ENCODE measurements at places on chromosomes 1 and 21. TPM values are rescaled to one million over a fixed set of nuclear protein-coding genes. Genes with fewer than 3 reads are reported as not detected.

The LPGAT1 gene
- total RNA-seq, result 31.8 TPM

The LORICRIN gene
- total RNA-seq, result 0.19 TPM

The COL6A1 gene
- 0.40 TPM for total RNA-seq

The XCL1 gene
- 0.97 TPM for total RNA-seq

The CFHR1 gene
- total RNA-seq, result not detected

DNA sequence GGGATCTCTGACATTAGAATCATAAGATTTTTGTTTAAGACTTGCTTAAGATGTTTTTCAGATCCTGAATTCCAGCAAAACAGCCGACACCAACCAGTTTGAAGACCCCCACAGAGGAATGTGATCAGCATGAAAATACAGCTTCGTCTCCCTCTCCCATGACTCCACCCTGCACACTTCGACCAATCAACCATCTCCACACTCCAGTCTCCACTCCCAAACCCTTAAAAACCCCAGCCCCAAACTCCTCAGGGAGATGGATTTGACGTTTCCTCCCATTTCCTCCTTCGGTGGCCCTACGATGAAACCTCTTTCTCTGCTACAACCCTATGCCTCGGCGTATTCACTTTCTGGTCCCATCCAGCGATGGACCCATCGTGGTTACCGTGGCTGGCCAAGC, 30.1 kb upstream of the KIF26B start:
- no peak for DNase-seq

DNA sequence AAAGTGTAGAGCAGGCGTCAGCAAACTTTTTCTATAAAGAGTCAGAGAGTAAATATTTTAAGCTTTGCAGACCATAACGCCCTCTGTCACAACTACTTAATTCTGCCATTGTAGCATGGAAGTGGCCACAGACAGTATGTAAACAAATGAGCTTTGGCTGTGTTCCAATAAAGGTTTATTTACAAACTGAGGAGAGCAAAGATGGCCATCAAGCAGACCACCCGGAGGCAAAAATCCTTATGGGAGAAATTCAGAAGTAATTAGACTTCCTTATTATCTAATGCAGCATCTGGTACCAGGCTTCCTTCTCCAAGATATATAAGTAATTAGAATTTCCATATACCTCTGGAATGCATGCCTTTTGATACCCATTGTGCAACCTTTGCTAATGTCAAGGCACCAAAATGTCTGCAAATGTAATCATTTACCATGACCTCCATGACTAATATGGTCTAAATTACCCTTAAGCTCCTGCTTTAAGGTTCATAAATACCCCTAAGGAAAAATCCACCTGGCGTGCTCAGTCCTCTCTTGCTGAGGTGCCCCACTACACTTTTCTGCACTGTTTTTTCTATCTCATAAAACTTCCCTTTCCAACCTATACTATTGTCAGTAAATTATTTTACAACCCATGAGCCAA, 377.8 kb downstream of the MATN1 start:
- DNase-seq, result no peak

- DNase-seq, result no peak
These were observed 68.9 kb upstream of the S1PR1 start for GRCh38 chr1:101167891-101168290.

DNA sequence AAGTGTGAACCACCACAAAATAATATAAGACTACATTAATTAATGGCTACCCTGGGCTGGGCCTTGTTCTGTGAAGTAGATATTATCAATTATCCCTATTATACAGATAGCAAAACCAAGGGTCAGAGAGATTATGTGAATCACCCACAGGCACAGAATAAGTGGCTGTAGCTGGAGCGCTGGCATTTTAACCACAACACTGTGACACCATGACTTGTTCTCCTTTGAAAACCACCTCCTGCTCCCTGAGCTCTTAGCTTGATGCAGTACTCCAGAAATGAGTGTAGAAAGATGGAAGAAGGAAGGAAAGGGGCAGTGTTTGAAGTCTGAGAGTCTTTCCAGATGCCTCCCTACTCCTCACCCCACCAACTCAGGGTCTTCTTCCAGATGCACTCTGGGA, 29.5 kb upstream of the JUN start:
- DNase-seq, result peak; percentile 19

GRCh38 chr1:38235705-38236104, 189.1 kb upstream of the POU3F1 start:
- DNase-seq, result no peak

GRCh38 chr1:67674260-67675011, 10.6 kb upstream of the GADD45A start:
- DNase-seq, result peak; percentile 71

GRCh38 chr1:147541672-147542568, 619 bp downstream of the BCL9 start:
- DNase-seq, result peak; percentile 39

DNA sequence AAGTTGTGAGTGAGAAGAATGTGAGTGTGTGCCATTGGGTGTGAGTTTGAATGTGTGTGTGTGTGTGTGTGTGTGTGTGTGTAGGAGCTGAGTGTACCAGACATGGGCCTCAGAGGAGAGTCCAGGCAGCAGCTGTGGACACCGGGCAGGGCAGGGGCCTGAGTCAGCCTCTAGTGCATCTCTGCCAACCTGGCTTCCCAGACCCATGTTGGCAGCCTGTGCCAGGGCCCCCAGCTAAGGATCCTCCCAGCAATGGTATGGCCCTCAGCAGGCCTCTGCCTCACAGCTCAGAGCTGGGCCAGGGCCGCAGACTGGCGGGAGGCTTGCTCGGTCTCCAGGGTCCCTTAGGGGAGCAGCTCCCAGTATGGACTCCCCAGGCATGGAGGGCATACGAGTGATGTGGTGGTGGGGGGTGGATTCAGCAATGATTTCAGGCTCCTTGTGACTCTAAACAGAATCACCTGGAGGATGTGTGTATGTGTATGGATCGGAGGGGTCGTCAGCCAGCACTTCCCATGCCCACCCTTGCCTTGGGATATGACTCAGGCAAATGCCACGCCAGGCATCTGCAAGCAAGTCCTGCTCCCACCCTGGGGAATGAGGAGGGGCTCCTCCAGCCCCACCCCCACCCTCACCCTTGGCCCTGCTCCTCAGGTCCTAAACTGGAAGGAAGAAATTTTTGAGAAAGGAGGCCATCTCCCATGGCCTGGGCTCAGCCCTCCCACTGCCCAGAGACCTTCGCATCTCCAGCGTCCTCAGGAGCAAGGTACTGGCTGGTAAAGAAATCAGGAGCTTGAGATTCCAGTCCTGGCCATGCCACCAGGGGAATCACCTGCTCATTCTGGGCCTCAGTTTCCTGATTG, 1.8 kb upstream of the FOXO6 start:
- no peak for DNase-seq

GRCh38 chr21:20720623-20721022, 277.6 kb upstream of the NCAM2 start:
- DNase-seq, result no peak

DNA sequence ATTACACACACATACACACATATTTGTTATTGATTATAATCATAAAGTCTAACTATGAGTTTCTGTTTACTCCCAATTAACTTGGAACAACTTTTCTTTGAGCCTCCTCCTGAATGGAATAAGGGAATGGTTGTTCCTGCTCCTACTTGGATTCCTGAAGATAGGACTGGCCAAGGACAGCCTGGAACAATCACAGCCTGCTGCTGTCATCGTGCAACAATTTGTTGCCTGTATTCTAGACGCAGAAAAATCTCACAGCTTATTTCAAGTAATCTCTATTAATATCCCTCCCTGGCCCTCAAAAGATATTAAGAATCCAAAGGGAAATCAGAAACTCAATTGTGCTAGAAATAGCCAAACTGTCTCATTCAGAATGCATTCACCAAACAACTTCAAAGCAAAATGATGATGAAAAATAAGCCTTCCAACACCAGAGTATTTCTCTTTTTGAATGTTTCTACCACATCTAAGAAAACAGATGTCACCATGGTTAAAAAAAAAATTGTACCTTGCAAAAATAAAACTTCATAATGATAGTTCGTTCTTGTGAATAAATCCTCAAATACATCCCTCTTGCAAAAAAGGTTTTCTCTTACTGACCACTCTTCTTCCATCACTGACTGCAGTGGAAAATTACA, 30.9 kb downstream of the RCAN1 start:
- no peak for DNase-seq

GRCh38 chr1:204565617-204566582, 49.7 kb downstream of the MDM4 start:
- DNase-seq, result peak; percentile 70

GRCh38 chr1:109158433-109158832, 44.5 kb downstream of the ELAPOR1 start:
- no peak for DNase-seq

DNA sequence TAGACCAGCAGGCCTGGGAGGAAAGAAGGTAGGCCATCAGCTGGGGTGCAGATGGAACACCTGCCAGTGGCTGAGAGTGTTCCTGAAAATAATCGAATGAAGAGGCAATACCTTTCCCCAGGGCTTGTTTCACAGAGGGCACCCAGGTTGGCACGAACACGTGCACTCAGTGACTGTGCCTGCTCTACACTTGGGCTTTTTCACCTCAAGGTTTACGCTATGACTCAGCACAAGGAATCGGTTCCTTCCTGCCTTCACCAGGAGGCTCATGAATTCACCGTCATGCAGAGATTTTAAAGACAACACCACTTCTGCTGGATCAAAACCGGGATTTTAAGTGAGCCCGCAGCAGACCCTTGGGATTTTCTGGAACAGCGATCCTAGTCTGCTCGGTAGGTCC, 118.5 kb upstream of the ADAR start:
- peak; percentile 67 for DNase-seq

GRCh38 chr1:220833436-220833835, 45.8 kb upstream of the HLX start:
- DNase-seq, result no peak

DNA sequence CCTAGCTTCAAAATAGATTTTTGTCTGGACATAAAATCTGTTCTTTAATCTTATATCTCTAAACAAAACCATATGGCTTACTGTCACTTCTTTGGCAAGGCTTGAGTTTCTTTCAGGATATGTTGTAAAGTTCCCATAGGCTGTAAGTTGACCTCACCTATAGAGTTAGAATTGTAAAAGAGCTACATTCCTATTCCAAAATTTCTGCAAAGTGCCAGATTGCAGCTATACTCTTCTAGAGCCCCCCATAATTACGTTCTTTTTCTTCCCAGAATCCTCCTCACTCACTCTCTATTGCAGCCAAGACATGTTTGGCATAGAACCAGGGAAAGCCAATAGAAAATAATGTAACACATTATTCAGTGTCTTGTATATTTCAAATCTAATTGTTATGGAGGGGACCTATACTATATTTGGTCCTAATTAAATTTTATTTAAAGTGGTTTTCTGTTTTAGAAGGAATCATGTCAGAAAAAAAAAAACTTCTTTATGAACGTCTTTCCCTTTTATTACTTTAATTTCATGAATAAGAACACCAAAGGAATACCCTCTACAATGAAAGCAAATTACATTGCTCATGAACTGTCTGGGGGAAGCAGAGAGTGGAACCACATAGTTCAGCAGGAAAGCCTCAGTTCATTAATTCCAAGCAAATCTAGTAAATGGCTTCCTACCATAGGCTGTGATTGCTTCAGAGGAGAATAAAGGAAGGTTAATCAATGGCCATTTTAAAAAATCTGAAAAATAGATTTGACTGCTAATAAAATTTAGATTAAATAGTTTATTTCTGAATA, 22.3 kb downstream of the CTTNBP2NL start:
- DNase-seq, result no peak

DNA sequence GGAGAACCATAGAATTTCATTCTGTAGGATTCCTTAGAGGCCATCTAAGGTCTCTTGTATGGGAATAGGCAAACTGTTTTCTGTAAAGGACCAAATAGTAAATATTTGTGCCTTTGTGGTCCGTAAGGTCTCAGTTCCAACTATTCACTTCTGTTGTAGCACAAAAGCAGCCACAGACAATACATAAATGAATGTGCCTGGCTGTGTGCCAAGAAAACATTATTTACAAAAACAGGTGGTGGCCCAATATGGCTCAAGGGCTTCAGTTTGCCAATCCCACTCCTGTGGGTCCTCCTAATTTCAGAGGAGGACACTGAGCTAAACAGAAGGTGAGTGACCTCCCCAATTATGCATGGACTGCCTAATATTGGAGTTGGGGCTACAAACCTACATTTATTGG, 67.6 kb upstream of the EDEM3 start:
- DNase-seq, result no peak

Data from activated CD4-positive, alpha-beta memory T cell treated with anti-CD3 and anti-CD28 coated beads for 36 hours (primary cell).